ENCODE measurements at places on chromosomes 6 and 20.

DNA sequence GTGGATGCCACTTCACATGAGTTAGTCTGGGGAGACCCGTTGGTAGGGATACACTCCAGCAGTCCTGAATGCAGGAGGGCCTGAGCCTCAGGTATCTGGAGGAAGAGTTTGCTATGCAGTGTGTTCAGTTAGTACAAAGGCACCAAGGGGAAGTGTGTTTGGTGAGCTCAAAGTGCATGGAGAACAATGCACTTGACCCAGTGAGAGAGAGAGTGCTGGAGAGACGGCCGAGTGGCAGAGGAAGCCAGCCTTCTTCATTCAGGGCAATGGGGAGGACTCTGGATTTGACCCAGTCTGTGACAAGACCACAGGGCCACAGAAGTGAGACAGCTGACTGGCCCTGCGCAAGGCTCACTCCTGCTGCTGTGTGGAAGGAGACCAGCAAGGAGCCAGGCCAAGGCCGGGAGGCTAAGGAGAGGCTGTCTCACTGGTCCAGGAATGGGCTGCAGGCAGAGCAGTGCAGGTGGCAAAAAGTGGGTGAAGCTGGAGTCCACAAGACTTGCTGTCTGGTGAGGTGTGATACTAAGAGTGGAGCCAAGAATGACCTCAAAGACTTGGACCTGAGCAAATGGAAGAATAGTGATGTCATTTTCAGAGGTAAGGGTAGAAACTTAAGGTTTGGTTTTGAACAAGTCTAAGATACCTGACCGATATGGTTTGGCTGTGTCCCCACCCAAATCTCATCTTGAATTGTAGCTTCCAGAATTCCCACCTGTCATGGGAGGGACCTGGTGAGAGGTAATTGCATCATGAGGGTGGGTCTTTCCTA, 38.0 kb downstream of the PDE10A start:
- no peak for DNase-seq

DNA sequence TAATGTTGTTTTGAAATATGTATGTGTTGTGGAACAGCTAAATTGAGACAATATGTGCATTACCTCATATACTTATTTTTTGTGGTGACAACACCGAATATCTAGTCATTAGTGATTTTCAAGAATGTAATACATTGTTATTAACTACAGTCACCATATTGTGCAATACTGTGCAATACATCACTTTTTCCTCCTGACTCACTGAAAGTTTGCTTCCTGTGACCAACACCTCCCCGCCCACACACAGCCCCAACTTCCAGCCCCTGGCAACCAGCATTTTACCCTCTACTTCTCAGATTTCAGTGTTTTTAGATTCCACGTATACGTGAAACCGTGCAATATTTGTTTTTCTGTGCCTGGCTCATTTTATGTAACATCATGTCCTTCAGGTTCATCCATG, 627.9 kb downstream of the PRKN start:
- no peak for DNase-seq

DNA sequence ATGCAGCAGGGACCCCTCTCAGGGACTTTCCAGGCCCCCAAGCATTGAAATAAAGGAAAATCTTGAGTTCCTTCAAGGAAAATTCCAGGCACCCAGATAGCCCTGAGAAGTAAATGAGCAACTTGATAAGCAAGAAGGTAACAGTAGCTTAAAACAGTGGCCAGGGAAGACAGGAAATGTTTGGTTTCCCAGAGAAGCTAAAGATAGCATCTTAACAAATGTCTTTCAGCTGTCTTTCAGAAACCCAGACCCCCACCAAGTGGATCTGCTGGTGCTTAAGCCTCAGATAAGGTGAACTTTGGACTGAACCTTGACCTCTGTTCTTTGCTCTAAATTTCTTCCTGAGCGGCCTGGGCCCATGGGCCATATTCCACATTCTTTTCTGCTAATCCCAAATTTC, 117.8 kb upstream of the CST7 start:
- DNase-seq, result no peak

- no peak for DNase-seq
Measured at GRCh38 chr20:12053353-12053752, 135.7 kb downstream of the BTBD3 start.

- no peak for DNase-seq
Measured at GRCh38 chr6:48429021-48429420, 318.0 kb upstream of the PTCHD4 start.

DNA sequence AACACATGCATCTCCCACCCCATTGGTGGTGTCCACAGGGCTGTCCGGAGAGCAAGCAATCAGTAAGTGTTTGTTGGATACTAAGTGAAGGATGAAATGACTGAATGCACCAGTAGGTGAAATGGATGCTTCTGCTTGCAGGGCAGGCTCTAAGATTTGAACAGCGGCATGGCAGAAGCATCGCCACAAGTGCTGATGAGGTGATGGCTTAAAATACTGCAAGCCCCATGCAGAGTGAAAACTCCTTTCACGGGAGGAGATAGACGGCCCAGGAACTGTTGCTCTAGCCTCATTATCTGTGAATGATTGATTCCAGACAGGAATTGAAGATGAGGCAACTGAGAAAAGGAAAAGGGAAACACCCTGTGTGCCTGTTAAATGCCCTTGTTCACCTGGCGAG, 158.9 kb downstream of the LY86 start:
- DNase-seq, result no peak

DNA sequence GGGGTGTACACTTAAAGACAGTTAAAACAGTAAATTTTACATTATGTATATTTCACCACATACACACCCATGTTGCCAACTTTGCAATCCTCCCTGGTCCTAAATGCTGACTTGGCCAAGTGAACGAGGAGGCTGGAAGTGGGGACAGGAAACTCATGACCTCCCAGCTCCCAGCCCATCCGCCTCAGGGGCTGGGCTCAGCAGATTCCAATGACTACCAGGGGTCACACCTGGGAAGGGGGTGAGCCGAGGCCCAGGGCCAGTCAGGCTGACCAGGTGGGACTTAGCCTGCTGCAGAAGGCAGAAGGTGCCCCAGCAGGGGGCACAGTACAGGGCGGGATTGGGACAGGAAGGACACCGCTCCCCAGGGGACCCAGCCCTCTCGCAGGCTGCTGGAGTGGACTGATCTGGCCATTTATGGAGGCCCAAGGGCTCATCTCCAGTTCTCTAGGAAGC, 2.4 kb downstream of the SIGLEC1 start:
- DNase-seq, result no peak

GRCh38 chr6:52632011-52632410, 38.9 kb upstream of the TMEM14A start:
- DNase-seq, result no peak

DNA sequence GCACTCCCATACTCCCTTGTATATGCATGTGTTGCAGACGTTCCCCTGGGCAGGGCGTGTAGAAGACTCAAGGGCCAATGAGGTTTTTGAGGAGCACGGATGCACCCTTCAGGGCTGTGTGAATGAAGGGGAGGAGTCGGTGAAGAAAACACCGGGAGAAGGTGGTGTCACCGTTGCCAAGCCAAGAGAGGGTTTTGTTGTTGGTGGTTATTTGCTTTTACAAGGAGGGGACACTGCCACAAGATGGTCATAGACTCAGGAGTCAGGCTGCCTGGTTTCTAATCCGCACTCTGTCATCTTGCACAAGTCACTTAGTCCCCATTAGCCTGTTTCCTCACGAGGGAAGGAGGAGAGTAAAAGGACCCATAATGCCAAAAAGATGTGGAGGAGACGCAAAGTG, 124.0 kb downstream of the PXDC1 start:
- DNase-seq, result no peak

GRCh38 chr6:45488889-45489288, 111.2 kb upstream of the SUPT3H start:
- DNase-seq, result no peak
